CD4-positive, alpha-beta T cell treated with Interleukin-6 at 100 ng/mL for 8 hours (primary cell): ENCODE measurements at places on chromosomes 7 and 10.

GRCh38 chr10:132419538-132420468 lies 22.8 kb downstream of the PWWP2B start:
- no peak for DNase-seq

GRCh38 chr7:18200266-18200665 lies 172.6 kb upstream of the PRPS1L1 start:
- no peak for DNase-seq

DNA sequence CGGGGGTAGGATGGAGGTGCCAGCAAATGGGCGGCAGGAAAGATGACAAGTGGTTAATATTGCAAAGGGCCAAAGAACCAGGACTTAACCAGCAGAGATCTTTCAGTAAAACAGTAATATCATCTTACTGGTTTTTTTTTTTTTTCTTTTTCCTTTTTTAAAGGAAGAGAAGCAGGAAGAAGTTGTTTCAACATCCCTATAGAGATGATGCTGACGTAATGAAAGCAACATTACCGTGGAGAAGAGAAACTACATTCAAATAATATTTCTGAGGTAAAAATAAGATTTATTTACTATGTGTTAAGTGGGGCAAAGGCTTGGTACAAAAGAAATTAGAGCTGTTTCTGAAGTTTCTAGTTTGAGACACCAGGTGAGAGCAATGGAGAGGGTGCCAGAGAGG lies 11.0 kb downstream of the MINDY3 start:
- DNase-seq = no peak

GRCh38 chr10:86962136-86962980 lies 4.0 kb downstream of the SNCG start:
- no peak for DNase-seq

- no peak for DNase-seq
Measured at GRCh38 chr10:60423920-60424319, 34.2 kb upstream of the ANK3 start.

DNA sequence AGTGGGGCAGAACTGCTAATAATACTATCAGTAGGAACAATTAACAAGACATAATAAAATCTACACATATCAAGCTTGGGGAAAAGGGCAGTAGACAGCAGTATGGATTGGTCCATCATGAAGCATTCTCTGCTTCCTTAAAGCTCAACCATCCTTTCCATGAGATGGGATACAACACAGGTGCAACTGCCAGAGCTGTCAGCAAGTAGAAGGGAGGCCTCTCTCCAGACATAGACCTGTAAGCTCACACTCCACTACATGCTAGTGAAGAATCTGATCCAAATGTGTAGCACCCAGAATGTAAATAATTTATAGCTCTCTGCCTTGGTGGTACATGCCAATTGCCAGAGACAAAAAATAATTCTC lies 41.5 kb upstream of the ANAPC16 start:
- no peak for DNase-seq
